ENCODE measurements at places on chromosomes 16 and 17.

DNA sequence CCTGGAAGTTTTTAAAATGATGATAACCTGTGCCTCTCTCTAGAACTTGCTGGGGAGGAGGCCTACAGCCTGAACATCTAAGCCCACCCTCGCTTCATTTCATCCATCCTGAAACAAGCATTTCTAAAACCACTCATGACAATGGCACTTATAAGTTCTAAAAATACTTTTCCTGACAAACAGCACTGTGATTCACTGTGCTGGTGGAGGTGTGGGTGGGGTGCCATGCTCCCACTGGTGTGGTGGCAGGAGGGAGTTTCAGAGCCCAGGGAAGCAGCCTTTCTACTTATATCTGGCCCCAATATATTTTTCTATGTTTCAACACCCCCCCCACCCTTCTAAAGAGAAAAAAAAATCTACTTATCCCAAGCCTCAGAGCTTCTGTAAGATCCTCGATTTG, 52.6 kb downstream of the RAB11FIP4 start:
- DNase-seq: peak; percentile 15

DNA sequence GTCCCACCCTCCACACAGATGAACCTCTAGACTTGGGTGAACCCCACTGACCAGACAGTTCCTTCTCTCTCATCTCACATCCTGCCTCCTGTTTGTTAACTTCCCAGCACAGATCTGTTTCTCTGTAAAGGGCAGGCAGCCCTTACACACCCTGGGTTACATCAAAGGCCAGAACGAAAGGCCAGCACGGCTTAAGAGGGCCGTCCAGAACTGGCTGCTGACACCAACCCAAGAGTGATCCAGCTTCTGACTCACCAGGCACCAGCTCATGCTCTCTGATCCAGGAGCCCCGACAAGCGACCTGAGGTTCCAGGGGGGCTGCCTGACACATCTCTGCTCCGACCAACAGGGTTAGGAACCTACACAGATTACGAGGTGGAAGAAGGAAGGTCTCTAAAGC, 86.9 kb downstream of the MRM3 start:
- peak; percentile 76 for DNase-seq

DNA sequence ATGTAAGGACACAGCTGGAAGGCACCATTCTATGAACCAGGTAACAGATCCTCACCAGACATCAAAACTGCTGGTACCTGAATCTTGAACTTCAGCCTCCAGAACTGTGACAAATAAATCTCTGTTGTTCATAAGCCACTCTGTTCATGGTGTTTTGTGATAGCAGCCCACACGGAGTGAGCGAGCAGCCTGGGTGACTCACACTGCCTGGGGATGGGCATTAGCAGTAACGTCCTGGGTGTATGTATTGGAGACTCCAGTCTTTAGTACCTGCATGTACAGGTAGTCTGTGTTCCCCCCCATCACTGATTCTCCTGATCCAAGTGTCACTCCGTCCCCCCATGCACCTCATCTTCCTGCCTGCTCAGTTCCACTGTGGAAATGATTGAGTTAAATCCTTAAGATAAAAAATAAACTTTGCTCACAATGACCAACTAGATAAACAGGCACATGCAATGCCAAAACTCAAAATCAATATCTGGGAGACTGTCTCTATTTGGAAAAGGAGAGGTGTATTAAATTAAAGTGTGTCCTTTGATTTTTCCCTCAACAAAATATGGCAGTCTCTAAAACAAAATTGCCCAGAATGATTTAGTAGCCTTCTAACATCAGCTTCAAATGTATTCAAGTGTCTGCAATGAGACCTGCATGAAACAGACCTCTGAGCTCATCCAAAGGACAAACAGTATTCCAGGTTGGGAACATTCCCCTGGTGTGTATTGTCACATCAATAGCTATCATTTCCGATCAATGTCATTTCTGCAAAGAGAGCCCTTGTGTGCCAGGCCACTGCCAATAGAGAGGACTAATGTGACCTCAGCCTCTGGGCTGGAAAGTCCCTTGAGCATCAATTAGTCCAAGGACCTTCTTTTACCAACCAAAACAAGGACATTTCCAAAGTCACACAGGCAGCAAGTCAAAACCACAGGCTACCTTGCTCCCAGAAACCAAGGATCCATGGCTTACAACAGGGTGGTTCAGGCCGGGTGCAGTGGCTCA, 12.2 kb upstream of the VAT1L start:
- no peak for DNase-seq

- DNase-seq: no peak
Observed at GRCh38 chr17:61784510-61784909, 78.8 kb downstream of the BRIP1 start.

DNA sequence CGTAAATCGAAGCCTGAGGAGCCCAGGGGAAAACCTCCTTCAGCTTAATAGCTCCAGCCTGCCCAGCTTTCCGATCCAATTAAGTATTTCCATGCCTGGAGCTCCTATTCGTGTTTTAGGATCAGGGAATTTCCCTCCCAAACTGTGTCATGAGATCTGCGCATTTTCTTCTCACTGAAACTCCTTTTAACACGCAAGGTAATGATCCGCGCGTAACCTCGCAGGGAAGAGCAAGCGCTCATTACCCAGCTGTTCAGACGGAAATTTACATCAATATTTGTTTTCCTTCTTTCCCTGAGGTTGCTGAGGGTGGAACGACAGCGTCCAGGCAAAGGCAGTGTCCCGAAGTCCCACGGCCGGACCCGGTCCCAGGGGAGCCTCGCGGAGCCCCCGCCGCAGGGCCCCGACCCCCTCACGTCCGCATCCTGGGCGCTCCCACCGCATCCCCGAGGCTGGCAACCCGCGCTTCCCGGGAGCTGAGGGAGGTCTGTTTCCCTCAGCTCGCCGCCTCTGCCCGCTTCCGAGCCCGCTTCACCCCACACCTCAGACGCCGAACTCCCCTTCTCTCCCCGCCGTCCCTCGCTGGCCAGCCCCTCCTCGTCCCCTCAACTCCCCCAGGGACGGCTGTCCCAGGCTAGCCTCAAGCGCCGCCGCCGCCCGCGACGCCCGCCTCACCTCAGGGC, 415 bp downstream of the ABCA5 start:
- DNase-seq: no peak

DNA sequence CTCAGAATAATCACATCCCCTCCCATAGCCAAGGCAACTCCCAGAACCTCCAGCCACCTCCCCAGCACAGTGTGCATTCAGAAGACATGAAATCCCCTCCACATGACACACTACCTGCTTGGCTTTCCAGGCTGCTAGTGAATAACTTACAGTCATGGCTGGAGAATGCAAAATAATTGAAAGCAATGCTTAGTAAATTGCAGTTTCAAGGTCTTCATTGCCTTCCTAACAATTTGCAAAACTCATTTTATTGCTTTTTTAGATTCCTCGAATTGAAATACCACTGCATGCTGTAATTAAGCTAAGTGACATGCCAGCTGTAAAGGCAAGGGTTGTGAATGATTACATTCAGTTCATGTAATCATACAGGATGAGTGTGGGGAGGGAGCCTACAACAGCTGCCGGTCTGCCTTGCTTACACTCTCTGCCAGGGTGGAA, 29.0 kb upstream of the HOXB13 start:
- peak; percentile 38 for DNase-seq

Measured in HFFc6 (cell line).